ENCODE measurements at places on chromosomes 4 and X. TPM values are rescaled to one million over a fixed set of nuclear protein-coding genes. Genes with fewer than 3 reads are reported as not detected.

FAM47A gene
- not detected for total RNA-seq

VBP1 gene
- total RNA-seq, result 59.7 TPM

GLRA3 gene
- total RNA-seq, result not detected

- DNase-seq, result no peak
Measured at GRCh38 chr4:67632492-67632891, 68.5 kb downstream of the UBA6 start.

DNA sequence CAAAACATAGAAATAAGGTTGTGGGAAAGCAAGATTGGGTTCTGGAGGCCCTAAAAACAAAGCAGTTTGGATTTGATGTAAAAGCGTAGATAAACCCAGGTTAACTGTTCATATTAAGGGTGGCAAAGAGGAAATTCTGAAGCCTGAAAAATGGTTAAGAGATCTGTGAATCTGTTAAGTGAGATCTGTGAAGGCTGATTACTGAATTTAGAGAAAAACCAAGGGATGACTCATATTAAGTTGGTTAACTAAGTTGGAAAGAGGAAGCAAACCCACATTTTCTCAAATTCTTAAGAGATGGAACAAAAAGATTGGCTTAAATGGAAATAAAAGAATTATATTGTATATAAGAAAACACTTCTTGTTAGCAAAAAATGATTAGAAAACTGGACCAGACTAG, 22.8 kb downstream of the GPAT3 start:
- DNase-seq, result no peak

CCSER1 gene
- 0.90 TPM for total RNA-seq

HPSE gene
- total RNA-seq, result 5.0 TPM

DNA sequence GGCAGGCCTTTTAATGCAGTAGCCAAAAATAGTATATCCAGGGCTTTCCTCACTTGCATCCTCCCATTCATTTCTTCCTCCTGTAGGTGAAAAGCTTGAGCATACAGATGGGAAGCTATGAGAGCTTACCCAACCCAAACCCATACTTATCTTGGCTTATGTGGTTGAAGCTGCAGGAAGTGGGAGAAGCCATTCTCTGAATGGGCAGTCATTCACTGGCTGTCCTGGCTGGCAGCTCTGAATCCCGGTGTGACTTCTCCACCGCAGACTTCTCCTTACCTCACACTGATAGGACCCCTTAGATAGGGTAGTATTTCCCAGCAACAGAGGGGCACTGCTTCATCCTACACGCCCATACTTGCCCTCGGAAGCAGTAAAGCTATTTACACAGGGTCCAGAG, 125.4 kb downstream of the AMMECR1 start:
- no peak for DNase-seq

PRICKLE3 gene
- total RNA-seq, result 8.4 TPM

TMEM35A gene
- total RNA-seq, result 5.5 TPM

TNIP3 gene
- not detected for total RNA-seq

- DNase-seq, result no peak
Measured at GRCh38 chr4:169256856-169257761, 13.6 kb downstream of the SH3RF1 start.

GRCh38 chrX:9878146-9878820, 88.9 kb upstream of the CLDN34 start:
- DNase-seq, result no peak

DNA sequence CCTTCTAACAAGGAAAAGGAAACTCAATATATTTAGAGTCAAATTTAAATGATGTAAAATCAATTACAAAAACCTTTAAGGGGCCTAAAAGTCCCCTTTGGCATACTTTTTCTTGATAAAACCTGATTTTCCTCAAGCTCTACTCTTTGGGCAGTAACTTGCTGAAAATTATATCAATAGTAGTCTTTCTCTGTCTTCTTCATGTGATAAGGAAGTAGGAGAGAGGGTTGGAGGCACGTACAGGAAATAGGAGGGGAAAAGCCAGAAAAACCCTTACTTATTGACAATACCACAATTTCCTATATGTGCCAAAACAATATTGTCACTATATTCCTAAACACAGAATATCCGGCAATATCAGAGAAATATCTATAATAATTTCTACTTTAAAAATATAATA, 9.6 kb downstream of the RHOH start:
- DNase-seq, result no peak

GRCh38 chr4:74947798-74948197, 14.9 kb downstream of the PARM1 start:
- DNase-seq, result no peak

PRRG1 gene
- 10.2 TPM for total RNA-seq

DNA sequence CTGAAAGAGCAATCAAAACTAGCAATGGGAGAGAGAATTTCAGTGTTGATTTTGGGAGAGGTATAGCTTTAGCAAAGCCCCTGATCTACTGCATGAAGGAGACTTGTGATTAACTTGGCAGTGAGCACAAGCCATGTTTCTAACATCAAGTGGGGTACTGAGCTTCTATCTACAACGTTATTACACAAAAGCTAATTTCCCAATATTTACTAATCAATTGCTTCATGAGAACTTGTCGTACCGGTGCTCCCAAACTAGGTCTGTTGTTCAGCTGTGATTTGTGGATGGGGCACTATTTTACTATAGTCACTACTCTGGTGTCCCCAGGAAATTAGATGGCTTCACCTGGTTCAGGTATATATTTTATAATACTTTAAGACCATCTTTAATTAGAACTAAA, 16.2 kb downstream of the ANK2 start:
- DNase-seq, result no peak

HPRT1 gene
- total RNA-seq, result 49.5 TPM

DNA sequence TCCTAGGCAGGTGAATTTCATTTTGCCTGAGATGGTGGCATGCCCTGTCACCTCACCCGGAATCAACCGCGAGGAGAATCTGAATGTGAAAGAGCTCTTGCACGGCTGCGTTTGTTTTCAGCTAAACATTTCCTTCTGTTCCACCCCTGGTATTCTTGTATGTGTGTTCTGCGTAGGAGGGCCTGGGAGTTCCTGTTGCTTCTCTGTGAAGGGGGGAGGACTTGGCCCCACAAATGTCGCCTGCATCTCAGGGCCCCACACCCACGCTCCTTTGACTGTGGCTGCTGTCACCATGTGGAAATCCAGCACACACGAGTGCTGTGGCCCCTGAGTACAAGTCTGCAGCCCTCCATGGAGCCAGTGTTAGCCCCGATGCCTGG, 45.8 kb upstream of the CLCN4 start:
- DNase-seq, result no peak

GRCh38 chr4:11701966-11702725, 273.5 kb upstream of the HS3ST1 start:
- no peak for DNase-seq

- DNase-seq, result no peak
Measured at GRCh38 chrX:50736656-50737055, 77.3 kb downstream of the SHROOM4 start.

BEX5 gene
- total RNA-seq, result 12.0 TPM

RPGR gene
- 6.9 TPM for total RNA-seq

DNA sequence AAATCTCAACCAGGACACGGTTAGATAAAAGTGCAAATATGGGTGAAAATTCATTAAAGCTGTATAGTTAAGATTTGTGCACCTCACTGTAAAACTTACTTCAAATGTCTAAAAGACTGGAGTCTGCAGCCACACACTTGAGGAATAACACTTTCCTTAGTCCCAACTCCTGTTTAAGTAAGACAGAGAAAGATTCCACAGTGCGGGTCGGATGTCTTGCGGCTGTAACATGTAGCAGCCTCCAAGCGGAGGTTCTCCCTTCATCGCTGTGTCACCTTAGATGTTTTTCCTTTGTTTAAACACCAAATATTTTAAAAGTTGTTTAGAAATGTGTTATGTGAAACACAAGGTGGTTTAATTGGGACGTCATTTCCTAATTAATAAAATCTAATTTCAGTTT, 905 bp upstream of the MAEA start:
- DNase-seq, result no peak

CC2D2A gene
- 11.1 TPM for total RNA-seq

DNA sequence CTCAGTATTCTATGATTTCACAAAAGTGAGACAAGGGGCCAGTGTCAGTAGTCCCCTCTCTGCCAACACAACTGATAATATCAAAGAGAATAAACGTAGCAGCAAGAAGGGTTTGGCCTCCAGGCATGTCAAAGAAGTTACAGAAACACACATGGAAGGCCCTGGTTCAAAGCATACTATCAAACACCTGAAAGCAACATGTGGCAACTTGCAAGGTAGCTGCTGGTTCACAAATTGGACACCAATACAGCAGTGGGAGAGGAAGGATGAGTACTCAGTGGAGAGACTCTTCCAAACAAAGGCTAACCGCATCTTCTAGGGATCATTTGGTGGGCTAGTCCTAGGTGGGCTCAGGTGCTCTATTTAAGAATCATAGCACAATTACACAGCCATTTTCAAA, 74.9 kb upstream of the MAOA start:
- no peak for DNase-seq

GRCh38 chr4:189988877-189989431, 38.1 kb downstream of the FRG2 start:
- DNase-seq, result no peak

F9 gene
- total RNA-seq, result not detected

MGAT4D gene
- not detected for total RNA-seq

DNA sequence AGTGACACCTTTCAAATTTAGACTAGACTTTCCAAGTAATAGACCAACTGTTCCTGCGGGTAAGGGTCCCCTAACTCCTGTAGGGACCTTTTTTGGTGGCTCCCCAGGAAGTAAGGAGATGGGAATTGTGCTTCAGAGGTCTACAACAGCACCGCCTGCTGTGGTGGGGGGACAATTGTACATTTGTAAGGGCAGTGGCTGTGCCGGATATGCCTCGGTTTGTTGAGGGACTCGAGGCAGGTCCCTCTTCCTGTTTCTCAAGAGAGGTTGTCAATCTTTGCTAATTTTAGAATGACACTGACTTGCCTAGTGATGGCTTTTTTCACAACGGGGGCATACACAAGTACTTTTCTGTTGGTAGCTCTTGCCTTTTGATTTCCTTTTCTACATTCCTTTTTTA, 15.5 kb upstream of the HSD17B11 start:
- DNase-seq, result no peak

DNA sequence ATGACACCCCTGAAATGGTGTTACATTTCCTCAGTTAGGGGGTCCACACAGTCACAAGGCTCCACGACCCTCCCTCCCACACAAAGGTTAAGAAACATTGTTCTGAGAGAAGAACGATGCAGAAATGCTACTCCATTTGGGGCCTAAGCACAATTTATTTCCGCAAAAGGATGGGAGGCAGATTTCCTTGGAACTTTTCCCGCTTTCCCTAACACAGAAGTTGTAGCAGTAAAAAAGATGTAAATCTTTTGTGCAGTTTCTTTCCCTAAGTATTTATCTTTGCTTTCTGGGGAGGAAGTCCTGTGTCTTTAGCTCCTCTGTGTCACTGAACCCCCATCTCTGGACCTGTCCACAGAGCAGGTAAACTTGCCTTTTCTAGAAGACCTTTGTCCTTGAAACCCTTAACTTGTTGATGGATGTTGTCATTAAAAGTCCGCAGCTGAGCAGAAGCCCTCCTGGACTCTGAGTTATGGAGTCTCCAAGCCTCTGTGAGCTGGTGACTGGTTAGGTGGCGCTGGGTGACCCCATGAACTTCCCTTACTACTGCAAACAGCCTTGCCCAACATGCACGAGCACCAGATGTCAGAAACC, 67.2 kb upstream of the SHISA3 start:
- no peak for DNase-seq

CXXC4 gene
- total RNA-seq, result 1.8 TPM

GNRHR gene
- not detected for total RNA-seq

Data from H1 (cell line).